ENCODE measurements at places on chromosomes 3 and 15.

DNA sequence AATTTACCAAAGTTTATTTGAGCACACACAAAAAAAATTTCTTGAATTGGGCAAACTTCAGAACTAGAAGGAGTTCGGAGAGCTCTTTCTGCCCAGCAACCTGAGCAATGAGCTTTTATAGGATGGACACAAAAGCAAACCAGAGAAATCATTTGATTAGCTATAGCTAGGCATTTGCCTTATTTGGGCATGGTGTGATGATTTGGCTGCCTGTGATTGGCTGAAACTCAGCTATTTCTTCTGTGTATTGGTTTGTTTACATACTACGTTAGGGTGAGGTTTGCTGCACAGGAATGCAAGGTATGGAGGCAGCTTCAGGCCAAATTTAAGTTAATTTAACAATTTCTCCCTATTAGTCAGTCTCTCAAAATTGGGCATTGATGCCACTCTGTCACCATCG is 65.1 kb downstream of the NEK11 start:
- H3K27me3 ChIP-seq = no peaks in the 10 kb centered on the region
- H3K36me3 ChIP-seq = no peaks in the 10 kb centered on the region
- no peak for DNase-seq
- H3K4me1 ChIP-seq = no peaks in the 10 kb centered on the region
- H3K4me3 ChIP-seq = no peak overlapping the region

DNA sequence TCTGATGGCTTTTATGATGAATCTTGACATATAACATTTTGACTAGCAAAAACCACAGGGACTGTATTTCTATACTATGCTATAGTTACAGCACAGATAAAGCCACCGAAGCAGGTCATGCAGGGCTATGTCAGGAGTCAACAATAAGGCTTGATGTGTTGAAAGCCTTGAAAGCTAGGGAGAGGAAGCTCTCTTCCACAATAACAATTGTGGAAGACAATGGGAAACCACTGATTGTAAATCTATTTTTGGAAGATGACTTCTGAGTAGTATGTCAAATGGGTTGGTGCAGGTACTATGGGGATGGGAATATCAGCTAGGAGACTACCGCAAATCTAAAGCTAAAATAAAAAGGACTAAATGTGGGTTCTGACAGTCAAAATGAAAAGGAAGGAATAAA is 4.0 kb upstream of the AQR start:
- H3K36me3 ChIP-seq = no peaks in the 10 kb centered on the region
- no peak overlapping the region for H3K27ac ChIP-seq
- H3K27me3 ChIP-seq = no peaks in the 10 kb centered on the region
- no peak for DNase-seq

- H3K4me3 ChIP-seq = no peak overlapping the region
- peaks cover 12% of the 10 kb centered on the region for H3K36me3 ChIP-seq
- peaks cover 3% of the 10 kb centered on the region for H3K4me1 ChIP-seq
- no peaks in the 10 kb centered on the region for H3K27me3 ChIP-seq
- no peak overlapping the region for H3K27ac ChIP-seq
- no peak for DNase-seq
Observed at GRCh38 chr3:62260655-62261054, 112.7 kb downstream of the FEZF2 start.

DNA sequence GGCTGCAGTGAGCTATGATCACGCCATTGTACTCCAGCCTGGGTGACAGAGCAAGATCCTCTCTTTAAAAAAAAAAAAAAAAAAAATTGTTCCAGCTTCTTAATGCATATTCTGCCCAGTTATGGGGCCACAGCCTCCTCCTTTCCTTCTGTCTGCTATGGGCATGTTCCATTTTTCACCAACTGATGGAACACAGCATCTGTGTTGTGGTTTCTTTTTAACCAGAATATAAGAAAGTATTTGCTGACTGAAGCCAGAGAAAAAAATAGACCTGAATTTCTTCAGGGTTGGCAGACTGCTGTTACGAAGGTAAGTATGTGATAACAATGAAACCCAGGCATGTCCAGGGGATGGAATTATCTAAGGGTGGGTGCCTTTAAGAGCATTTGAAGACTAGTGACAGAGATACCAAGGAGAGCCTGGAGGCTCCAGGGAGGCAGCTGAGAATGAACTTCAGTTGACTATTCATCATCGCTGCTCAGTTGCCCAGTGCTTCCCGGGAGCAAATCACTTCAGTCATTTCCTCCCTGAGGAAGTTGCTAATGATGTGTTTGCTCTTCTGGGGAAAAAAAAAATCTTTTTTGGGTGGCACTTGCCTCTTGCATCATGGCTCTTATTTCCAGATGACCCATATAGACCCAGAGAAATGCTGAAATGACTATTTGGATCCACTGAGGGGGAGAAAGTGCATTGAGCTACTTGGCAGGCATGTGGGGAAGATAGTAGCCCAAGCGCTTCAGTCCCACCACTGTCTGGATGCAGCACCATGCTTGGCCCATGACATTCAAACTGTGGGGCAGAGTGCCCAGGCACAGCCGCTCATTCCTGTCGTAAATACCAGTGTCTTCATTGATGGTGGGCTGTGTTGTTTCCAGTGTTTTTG is 14.5 kb downstream of the NCBP2 start:
- H3K27ac ChIP-seq = no peak overlapping the region
- no peaks in the 10 kb centered on the region for H3K27me3 ChIP-seq
- peaks cover 38% of the 10 kb centered on the region for H3K36me3 ChIP-seq
- H3K4me1 ChIP-seq = no peaks in the 10 kb centered on the region
- no peak overlapping the region for H3K4me3 ChIP-seq
- DNase-seq = no peak

GRCh38 chr3:29906906-29907305 is 626.0 kb downstream of the RBMS3 start:
- H3K4me1 ChIP-seq = no peaks in the 10 kb centered on the region
- H3K27me3 ChIP-seq = no peaks in the 10 kb centered on the region
- H3K4me3 ChIP-seq = no peak overlapping the region
- DNase-seq = no peak

- peaks cover 8% of the 10 kb centered on the region for H3K4me1 ChIP-seq
- no peaks in the 10 kb centered on the region for H3K36me3 ChIP-seq
- no peak for DNase-seq
- H3K27ac ChIP-seq = no peak overlapping the region
Observed at GRCh38 chr15:65821070-65821469, 29.0 kb upstream of the DENND4A start.

- no peak for DNase-seq
- no peaks in the 10 kb centered on the region for H3K27me3 ChIP-seq
- no peak overlapping the region for H3K27ac ChIP-seq
- H3K36me3 ChIP-seq = no peaks in the 10 kb centered on the region
- peaks cover 30% of the 10 kb centered on the region for H3K4me1 ChIP-seq
Observed at GRCh38 chr3:16134173-16134928, 40.1 kb upstream of the GALNT15 start.
